Immature natural killer cell (primary cell): ENCODE measurements at places on chromosomes 3 and 15.

DNA sequence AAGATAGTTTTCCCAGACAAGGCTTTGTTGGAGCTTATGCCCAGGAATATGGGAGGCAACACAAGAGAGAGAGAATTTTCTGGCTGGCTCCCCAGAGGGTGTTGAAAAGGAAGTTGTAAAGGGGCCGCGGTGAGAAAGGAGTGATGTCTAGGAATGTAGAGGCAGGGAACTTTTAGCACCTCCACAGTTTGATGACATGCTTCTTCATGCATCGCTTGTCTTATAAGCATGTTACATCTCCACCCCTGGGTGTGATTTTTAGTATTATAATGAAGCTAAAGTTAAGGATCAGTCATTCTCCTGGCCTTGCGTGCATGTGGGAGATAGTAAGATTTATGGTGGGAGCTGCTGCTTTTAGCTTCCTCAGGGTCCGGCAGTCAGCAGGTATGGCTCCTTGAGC, 32.8 kb upstream of the TF start:
- no peak for DNase-seq

GRCh38 chr3:128497305-128498126, 4.5 kb upstream of the GATA2 start:
- DNase-seq, result peak; percentile 33

- no peak for DNase-seq
These were observed 67.1 kb downstream of the ABHD5 start for GRCh38 chr3:43757666-43758321.

DNA sequence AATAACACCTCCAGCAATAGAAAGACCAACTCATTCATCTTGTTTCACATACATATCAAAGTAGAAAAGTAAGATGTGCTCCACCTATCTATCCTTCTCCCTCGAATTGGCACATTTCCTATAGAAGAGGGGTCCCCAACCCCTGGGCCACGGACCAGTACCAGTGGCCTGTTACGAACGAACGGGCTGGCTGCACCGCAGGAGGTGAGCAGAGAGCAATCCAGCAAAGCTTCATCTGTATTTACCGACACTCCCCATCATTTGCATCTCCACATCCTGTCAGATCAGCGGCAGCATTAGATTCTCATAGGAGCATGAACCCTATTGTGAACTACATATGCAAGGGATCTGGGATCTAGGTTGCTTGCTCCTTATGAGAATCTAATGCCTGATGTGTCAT, 95.0 kb upstream of the CGNL1 start:
- no peak for DNase-seq

GRCh38 chr3:194843556-194843955, 157.9 kb downstream of the FAM43A start:
- no peak for DNase-seq

GRCh38 chr3:157271283-157271882, 111.4 kb upstream of the CCNL1 start:
- no peak for DNase-seq

DNA sequence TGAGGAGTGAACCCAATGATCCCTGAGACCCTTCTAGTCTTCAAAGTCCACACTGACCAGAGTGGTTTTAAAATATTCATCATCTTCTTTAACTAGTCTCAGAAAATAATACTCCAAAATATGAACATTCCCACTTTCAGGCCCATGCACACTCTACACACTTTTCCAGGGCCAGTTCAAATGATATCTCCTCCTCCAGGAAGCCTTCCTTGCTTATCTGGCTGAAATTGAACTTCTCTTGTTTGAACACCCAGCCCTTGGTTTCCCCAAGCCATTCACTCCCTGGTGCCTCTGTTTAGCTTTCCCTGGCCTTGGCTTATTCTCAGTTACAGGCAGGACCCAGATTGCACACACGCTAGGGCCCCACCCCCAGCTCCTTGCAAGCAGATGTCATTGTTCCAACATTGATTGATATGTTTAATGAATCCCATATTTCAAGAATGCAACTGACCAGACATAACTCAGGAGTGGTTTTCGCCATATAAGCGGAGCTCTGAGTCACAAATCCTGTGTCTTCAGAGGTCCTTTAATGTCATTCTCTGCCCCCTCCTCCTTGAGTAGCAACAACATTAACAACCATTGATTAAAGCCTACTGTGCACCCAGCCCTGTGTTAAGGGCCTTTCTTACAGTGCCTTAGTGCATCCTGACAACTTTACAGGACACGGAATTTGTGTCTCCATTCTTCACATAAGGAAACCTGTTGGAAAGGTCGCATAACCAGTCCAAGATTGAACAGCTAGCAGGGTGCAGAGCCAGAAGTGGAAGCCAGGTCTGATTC, 2.1 kb downstream of the ITGA11 start:
- no peak for DNase-seq

DNA sequence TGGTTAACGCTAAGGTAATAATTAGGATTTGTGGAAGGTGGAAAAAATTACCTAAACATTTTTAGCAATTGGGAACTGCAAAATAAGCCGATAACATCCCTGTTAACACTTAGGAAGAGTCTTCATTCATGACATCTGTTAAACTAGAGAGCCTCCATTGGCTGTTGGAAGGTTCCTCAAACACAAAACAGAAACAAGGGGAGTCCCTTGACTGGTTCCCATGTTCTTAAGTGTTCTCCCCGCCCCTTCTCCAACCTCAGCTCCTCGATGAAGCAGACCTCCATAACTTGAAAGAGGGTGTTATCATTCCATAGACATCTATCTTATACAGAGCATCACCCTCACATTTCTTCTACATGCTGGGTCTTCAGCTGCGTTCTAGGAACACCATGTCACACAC, 2.5 kb downstream of the SLC22A13 start:
- no peak for DNase-seq

DNA sequence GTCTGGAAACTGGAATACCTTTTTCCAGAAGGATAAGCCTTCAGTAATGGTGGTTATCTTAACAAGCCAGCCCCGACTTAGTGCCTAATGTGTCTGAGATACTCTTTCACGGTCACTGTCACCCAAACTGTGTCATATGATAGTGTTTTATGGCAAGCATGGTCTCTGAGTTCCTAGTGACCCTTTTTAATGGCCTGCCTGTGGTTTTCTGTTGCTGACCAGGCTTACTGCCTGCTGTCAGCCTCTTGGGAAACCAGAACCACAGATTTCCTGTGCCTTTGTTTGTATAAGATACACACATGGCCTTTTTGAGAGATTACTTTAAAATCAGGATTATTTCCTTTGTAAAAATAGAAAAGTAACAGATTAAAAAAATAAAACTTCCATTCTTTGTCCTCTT, 22.4 kb downstream of the HPS3 start:
- DNase-seq, result no peak

- no peak for DNase-seq
These were observed 820 bp upstream of the HMCES start for GRCh38 chr3:129277829-129278271.

DNA sequence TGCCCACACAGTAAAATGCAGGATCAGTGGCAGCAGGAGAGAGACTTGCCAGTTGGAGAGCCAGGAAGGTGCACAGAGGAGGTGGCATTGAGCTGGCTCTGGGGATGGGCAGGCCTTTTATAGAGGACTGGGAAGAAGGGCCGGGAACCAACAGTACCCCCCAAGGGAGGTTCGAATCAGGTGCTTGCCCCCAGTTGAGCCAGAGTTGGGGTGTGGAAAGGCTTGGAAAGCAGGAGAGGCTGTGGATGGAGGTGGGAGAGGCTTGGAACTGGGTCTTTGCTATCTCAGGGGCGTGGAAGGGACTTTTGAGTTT, 107.6 kb downstream of the KLF13 start:
- no peak for DNase-seq

GRCh38 chr15:74006774-74007639, 12.5 kb downstream of the PML start:
- DNase-seq, result no peak

- no peak for DNase-seq
These were observed 273.6 kb downstream of the THRB start for GRCh38 chr3:24220859-24221657.

DNA sequence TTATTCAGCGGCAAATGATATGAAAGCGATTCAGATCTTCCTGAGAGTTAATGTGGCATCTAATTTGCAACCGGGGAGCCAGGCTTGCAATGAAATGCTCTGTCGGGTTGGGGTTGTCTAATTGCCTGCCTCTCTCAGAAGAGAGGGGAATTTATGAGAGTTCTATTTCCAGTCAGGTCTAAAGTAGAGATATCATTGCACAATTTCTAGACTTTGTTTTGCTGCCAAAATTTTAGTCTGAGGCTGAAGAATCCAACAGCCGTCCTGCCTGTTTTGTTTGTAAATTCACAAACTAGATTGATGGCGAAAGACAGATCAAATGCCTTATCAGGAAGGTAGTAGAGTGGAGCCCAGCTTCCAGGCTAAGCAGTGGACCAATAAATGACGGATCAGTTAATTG, 610 bp downstream of the LIPC start:
- no peak for DNase-seq

- peak; percentile 30 for DNase-seq
These were observed 22.4 kb downstream of the FNDC3B start for GRCh38 chr3:172061724-172062184.

DNA sequence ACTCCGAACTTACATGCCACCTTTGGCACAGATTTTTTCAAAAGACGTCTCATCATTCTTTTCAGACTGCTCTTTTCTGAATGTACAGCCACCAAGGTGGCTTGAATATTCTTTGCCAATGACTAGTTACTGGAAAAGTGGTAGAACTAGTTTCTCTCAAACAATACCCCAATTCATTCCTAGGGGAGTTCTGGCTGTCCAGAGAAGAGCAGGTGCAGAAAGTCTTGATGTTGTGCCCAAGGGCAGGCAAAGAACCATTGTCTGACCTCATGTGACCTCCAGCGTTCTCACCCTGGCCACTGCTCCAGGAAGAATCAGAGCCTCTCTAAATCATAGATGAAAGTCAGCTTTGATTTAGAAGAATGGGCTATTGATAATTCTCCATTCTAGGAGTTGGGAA, 5.5 kb downstream of the LMOD3 start:
- DNase-seq, result no peak

- no peak for DNase-seq
These were observed 84.1 kb downstream of the MEIS2 start for GRCh38 chr15:37016231-37016630.

- no peak for DNase-seq
These were observed 85.4 kb upstream of the ABHD2 start for GRCh38 chr15:89002830-89003229.

DNA sequence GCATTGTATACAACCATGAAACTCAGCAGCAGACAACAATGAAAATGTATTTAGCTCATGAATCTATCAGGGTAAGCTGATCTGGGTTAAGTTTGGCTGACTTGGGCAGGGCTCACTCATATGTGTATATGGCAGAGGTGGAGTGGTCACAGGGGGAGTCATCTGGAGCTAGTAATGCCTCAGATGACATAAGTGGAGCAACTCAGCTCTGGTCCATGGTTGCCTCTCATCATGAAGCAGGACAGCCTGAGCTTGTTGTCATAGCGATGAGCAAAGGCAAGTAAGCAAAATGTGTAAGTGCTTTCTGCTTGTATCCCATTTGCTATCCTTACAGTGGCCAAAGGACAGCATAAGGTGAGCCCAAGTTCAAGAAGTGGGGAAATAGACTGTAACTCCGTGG, 64.5 kb downstream of the ALCAM start:
- DNase-seq, result no peak

DNA sequence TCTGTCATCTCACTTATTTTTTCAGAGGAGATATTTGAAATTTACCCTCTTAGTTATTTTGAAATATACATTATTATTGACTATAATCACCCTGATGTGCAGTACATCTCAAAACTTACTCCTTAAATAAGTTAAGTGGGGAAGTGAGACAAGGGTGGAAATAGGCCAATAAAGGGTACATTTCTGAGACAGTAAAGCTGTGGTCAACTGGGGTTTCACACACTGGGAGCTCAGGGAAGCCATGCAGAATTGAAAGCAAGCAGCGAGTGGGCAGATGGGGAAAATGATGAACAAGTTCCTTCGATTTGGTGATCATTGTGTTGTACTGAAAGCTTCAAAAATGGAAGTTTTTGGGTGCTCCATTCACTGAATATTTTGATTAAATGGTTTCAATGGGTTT, 21.6 kb upstream of the MOBP start:
- DNase-seq, result no peak

- no peak for DNase-seq
These were observed 37.5 kb downstream of the CTDSPL start for GRCh38 chr3:37899101-37899707.

GRCh38 chr3:10725067-10725466, 91.0 kb upstream of the SLC6A11 start:
- DNase-seq, result no peak

DNA sequence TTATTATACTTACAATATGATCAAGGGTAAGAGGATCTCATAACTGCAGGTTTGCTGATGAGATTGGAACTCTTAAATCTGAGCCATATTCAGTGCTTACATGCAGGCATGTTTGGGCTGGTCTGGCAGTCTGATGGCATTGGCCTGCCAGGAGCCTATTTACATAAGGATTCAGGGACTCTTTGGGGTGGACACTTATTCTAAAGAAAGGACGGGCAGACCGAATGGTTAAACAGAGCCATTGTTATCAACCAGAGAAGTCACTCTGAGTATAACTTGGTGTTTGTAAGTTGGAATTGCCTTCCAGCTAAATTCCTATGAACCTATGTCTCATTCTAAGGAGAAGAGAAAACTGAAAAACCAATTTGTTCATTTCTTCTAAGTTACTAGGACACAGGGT, 932.8 kb downstream of the IGSF11 start:
- DNase-seq, result no peak

GRCh38 chr15:101305820-101306255, 10.8 kb upstream of the SNRPA1 start:
- no peak for DNase-seq

GRCh38 chr3:27544372-27544865, 60.2 kb upstream of the SLC4A7 start:
- no peak for DNase-seq

DNA sequence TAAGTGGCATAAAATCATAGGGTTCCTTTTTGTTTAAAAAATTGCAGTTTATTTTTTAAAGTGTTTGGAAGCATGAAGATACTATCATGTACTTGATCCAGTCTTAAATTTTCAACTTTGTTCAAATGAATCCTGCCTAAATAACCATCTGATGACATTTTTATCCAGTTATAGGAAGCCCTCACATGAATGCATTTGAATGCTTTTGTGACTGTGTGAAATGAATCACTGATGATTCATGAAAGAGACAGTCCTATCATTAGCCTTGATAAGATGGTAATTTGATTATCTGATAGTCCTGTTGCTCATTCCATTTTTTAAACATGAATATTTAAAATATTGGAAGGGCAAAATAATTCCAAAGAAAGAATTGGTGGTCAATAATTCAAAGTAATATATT, 401.9 kb upstream of the ROBO2 start:
- no peak for DNase-seq

GRCh38 chr3:78742041-78742440, 1025.8 kb downstream of the ROBO1 start:
- DNase-seq, result no peak

GRCh38 chr3:42088803-42089530, 2.2 kb upstream of the TRAK1 start:
- no peak for DNase-seq

DNA sequence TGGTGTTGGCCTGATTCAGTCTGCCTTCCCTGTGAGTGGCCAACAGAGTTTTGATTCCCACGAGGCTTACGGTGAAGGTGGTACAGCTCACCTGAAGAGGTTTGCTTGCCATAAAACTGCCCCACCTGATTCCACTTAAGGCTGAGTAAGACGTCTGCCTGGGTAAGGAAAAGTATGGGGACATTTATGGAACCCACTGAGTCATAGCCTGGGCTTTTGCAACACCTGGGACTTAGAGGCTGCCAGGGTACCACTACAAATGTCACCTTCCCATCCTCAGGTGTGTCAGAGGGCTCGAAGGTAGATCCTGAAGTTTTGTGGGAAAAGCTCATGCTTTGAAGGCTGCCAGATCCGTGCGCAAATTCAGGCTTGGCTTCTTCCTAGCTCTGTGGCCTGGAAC, 56.9 kb upstream of the SLCO2A1 start:
- DNase-seq, result no peak
